ENCODE measurements at places on chromosomes 1 and 21.

GRCh38 chr21:26554365-26554764, 18.7 kb downstream of the CYYR1 start:
- DNase-seq = no peak

GRCh38 chr1:41833519-41834000, 85.2 kb downstream of the HIVEP3 start:
- no peak for DNase-seq

GRCh38 chr1:24258735-24259424, 60.3 kb upstream of the GRHL3 start:
- no peak for DNase-seq

GRCh38 chr1:47594627-47595026, 156.8 kb downstream of the FOXD2 start:
- DNase-seq = no peak

- no peak for DNase-seq
Observed at GRCh38 chr21:28397040-28397439, 595.6 kb downstream of the LTN1 start.

GRCh38 chr1:30145723-30146303, 577.6 kb downstream of the MATN1 start:
- no peak for DNase-seq

GRCh38 chr1:26900001-26900814, at the start of gene GPATCH3:
GPATCH3 (minus strand) TSS chr1:26900467; CDS start chr1:26900442, 25 bp downstream.
- DNase-seq = peak; percentile 71

DNA sequence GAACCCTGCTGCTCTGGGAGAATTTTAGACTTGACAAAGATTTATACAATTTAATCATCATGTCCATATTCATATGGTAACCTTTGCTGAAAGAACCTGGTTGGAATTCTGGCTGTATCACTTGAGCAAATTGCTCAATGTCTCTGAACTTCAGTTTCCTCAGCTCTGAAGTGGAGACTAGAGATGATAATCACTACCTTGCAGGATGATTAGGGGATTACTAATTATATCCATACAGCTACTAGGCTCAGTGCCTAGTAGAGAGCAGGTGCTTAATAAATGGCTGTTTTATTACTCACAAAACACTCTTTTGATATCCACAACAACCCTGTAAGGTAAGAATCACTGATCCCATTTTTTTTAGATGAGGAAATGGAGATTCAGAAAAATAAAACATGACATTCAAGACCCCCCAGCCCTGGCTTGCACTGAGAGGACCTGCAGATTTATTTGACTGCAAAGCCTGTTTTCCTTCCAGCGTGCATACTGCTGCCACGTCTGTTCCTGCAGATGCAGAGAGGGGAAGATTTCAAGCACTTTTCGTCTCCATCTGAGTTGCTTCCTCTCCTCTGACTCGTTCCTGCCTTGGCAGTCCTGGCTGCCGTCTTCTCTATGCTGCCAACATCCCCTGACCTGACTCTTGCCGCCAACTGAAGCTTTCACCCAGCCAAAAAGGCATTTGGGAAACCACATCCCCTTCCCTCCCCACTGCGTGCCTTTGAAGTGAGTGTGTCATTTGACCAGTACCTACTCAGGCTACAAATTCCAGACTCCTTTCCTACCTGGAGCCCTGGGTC, 203.0 kb downstream of the PLPP3 start:
- no peak for DNase-seq

- DNase-seq = no peak
Observed at GRCh38 chr1:98881901-98882300, 122.8 kb downstream of the PLPPR5 start.

DNA sequence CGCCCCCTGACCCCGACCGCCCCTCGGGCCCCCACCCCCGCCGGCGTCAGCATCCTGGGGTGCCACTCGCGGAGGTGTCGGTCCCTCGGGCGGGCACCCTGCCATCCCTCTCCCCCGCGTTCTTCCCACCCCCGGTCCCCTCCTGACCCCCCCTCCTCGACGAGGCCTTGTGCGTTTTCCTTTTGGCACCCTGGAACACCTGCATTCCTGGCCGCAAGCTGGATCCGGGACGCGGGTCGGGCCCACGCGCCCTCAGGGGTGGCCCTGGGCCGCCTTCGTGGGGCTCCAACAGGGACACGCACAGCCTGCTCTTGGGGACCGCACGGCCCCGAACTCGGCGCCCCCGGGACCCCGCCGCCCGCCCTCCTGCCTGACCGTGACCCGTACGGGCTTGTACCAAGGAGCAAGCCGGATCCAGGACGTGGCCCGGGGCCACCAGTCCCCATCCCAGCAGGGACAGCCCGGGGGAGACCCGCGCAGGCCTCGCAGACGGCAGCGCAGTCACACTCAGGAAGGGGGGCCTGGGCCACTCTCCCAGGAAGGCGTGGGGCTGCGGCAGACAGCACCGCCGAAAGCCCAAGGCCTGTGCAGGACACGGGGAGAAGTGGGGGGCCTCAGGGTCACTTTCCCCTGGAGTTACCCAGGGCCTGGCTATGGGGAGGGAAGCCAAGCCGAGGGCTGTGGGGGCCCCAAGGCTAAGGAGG, 579 bp upstream of the SLC19A1 start:
- DNase-seq = no peak

GRCh38 chr21:24097181-24097580, 1510.1 kb downstream of the MRPL39 start:
- DNase-seq = no peak

GRCh38 chr1:15028616-15029015, 124.9 kb upstream of the TMEM51 start:
- no peak for DNase-seq

GRCh38 chr21:15904389-15904788, 174.6 kb downstream of the USP25 start:
- no peak for DNase-seq

DNA sequence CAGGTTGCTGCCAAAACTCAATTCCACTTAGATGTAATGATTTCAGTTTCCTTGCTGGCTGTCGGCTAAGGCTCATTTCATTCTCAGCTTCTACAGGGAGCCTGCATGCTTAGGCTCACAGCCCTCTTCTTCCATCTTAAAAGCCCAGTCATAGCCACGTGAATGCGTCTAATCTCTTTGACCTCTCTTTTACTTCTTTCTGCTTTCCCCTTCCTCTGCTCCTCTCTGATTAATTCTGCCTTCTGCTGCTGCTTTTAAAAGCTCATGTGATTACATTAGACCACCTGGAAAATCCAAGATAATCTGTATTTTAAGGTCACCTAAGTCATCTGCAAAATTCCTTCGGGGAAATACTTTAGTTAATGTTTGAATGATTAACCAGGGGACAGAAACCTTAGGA, 812.8 kb upstream of the BRINP3 start:
- no peak for DNase-seq

DNA sequence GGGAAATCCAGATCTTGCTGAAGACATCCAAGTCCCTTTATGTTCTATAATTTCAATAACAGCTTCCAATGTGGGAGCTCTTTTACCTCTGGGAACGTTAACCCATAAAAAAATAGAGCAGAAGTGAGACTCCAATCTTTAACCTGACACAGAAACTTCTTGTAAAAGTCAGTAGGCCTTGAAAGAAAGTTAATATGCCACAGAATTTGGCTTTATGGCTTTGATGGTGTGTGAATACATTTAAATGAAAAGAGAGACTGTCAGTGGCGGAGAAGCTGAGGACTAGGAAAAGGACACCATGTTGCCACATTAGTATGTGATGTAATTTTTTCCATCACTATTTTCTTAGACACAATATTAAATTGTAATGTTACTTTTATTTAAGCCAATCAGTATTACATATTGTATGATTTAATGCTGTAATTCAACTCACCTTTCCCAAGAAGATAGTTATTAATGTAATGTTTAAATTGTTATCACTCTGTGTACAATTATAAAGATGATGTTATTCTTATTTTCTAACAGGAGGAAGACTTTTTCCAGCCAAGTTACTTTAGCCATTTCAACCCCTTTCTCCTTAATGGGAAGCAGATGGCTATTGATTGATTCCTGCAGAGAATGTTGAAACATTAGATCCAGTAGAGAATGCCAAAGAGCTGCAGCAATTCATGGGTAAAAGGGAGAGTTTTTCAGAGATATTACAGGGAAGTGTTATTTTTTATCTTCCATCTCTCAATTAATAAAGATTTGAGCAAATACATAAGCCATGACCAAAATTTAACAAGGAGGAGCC, 17.5 kb upstream of the CLDN8 start:
- DNase-seq = no peak

- no peak for DNase-seq
Observed at GRCh38 chr1:234866007-234866866, 256.3 kb upstream of the IRF2BP2 start.

- no peak for DNase-seq
Observed at GRCh38 chr1:113931451-113931851, 2.3 kb downstream of the HIPK1 start.

DNA sequence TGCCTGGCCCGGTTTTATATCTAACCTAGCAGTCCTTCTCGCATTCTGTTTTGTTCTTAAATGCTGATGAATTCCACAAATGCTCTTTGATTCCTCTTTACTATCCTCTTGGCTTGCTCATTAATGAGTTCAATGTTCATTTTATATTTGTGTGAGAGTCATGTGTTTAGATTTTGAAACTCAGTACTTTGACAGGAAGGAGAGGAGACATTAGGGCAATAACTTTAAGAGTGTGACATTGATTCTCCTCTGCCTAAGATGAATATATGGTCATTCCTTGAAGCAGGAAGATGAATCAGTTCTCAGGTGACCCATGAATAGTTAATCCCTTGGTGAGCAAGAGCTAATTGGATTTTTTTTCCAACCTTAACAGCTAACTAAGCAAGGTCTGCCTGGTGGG, 84.1 kb downstream of the MRPS6 start:
- DNase-seq = no peak

GRCh38 chr1:118177998-118178397, 7.0 kb downstream of the SPAG17 start:
- no peak for DNase-seq

DNA sequence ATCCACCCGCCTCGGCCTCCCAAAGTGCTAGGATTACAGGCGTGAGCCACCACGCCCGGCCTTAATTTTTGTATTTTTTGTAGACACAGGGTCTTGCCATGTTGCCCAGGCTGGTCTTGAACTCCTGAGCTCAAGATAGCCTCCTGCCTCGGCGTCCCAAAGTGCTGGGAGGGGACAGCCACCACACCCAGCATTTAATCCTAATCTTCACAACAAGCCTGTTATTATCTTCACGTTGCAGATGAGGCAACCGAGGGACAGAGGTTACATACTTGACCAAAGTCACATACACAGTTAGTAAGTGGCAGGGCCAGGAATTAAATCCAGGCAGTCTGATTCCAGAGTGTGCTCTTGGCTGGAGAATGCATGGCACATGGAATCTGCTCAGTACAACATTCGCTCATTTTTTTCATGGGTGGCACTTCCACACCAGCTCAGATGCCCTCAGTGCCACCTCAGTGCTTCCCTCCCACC, 4.8 kb upstream of the GPR37L1 start:
- DNase-seq = no peak

- DNase-seq = no peak
Observed at GRCh38 chr1:154747740-154748404, 122.2 kb downstream of the KCNN3 start.

GRCh38 chr1:184633785-184634184, 120.9 kb downstream of the EDEM3 start:
- no peak for DNase-seq
